Activated CD4-positive, alpha-beta T cell treated with anti-CD3 and anti-CD28 coated beads for 4 hours (primary cell): ENCODE measurements at places on chromosomes 12 and 14.

DNA sequence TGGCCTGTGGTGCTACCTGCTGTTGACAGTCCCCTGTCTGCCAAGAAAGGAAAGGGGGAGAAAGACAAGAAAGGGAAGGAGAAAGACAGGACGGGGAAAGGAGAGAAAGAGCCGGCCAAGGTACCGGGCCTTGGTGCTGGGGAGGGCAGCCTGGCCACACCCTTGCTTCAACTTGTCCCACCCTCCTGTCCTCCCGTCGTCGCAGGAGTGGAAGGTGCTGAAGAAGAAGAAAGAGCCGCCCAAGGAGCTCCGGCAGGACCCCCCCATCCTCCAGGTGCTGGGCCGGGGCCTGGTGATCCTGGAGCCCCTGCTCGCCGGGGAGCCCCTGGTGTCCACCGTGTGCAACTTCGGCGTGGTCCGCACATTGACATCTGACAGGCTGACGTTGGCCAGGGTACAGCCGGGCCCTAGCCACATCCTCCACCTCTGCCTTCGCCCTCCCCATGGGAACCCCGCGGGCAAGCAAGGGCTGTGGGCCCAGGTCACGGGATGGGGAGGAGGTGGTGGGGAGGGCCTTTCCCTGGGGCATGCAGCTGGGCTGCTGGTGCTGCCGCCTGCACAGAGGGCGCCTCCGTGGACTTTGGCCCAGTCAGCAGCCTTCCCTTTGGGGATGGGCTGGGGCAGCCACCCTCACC, 2.9 kb upstream of the B3GNT4 start:
- no peak for DNase-seq

DNA sequence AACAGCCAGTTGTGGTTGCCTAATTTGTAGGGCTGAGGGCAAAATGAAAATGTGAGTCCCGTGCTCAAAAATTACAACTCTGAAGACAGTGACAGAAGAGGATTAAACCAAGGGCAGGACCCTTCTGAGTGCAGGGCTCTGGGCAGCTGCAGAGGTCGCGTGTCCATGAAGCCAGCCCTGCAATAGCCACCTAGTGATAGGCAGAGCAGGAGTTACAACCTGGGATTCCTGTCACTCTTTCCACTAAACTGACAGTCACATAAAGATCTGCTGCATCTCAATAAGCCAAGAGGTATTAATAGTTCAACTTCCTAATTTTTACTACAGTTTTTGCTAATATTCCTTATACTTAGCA, 94.1 kb downstream of the SLC2A13 start:
- no peak for DNase-seq

DNA sequence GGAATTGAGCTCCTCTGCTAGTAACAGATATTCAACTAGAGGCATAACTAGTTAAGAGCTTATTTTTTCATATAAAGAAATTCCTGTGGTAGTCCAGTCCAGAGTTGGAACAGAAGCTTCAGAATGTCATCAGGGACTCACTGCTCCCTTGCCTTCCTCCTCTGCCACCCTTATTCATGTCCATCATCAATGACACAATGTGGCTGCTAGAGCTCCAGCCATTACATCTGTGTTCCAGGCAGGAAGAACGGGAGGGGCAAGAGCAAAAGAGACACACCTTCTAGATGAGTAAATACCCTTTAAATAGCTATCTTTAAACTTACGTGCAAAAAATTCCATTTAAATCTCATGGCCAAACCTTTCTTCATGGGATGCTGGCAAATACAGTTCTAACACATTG, 47.3 kb upstream of the HMGA2 start:
- DNase-seq = no peak

GRCh38 chr12:109304485-109304884, 4.6 kb downstream of the FOXN4 start:
- no peak for DNase-seq

DNA sequence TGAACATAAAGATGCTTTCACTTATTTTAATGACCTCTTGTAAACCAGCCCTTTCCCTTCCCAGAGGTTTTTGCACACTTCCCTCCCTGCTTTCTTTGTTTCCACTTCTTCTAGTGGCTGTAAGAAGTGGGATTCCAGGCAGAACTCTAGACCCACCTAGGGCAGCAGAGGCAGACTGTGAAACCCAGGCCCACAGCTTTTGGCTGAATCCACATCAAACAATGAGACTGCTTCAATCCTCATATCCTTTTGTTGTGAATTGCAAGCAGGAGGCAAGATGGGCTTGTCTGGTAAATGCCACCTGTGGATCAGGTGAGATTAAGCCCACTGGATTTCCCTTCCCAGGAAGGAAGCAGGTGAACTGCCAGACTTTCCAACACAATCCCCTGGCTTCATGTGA, 12.8 kb downstream of the CCDC177 start:
- DNase-seq = no peak

- peak; percentile 21 for DNase-seq
These were observed 1.2 kb downstream of the PELI2 start for GRCh38 chr14:56119201-56119981.

DNA sequence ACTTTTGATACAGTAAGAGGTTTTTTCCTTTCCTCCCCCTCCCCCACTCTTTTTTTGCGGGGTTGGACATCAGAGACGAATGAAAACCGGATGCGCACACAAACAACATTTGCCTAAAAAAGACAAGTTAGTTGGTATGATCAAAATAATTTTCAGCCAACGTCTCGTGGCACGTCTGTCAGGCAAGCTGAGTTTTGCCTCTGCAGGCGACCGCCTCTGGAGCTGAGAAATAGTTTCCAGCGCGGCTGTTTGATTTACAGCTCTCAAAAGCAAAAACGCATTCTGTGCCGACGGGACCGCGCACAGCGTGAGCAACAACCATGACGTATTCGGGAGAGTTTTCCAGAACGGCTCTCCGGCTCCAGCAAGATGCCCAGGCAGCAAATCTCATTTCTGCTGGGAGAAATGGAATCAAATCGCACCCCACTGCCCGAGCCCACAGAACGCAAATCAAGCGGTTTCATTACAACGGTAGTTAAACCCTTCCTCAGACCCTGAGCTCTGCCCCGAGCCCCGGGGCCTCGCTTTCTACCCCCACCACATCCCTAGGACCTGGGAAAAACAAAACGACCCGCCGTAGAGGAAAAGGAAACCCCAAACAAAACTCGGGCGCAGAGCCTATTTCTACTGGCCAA, 14.2 kb upstream of the CALM1 start:
- peak; percentile 78 for DNase-seq

- DNase-seq = no peak
These were observed 388.6 kb downstream of the GLT1D1 start for GRCh38 chr12:129241852-129242251.
